ENCODE measurements at places on chromosomes 11 and 22. TPM values are rescaled to one million over a fixed set of nuclear protein-coding genes. Genes with fewer than 3 reads are reported as not detected.

ROM1 gene
- 24.7 TPM for total RNA-seq

MRPL17 gene
- total RNA-seq, result 44.0 TPM

OR6X1 gene
- total RNA-seq, result not detected

DDI1 gene
- total RNA-seq, result not detected

WT1 gene
- 10.1 TPM for total RNA-seq

SPI1 gene
- total RNA-seq, result not detected

APOA4 gene
- total RNA-seq, result not detected

GAL gene
- total RNA-seq, result 0.49 TPM

CCDC188 gene
- 10.1 TPM for total RNA-seq

CDC42BPG gene
- total RNA-seq, result under 0.01 TPM

JHY gene
- 0.54 TPM for total RNA-seq

MMP3 gene
- total RNA-seq, result not detected

PDGFB gene
- 14.4 TPM for total RNA-seq

PKNOX2 gene
- total RNA-seq, result 2.5 TPM

SDF2L1 gene
- 59.3 TPM for total RNA-seq

LRP4 gene
- total RNA-seq, result 1.5 TPM

DBX1 gene
- total RNA-seq, result not detected

TBX1 gene
- total RNA-seq, result not detected

AIFM3 gene
- total RNA-seq, result not detected

BAIAP2L2 gene
- total RNA-seq, result 2.4 TPM

RASD2 gene
- not detected for total RNA-seq

STT3A gene
- total RNA-seq, result 191 TPM

ZC3H12C gene
- total RNA-seq, result 10.5 TPM

SNX15 gene
- 12.8 TPM for total RNA-seq

MYH9 gene
- 403 TPM for total RNA-seq

ADM2 gene
- 10.2 TPM for total RNA-seq

CASP5 gene
- not detected for total RNA-seq

PRODH gene
- not detected for total RNA-seq

OR51E2 gene
- not detected for total RNA-seq

CHST1 gene
- total RNA-seq, result 12.3 TPM

PGM2L1 gene
- total RNA-seq, result 0.72 TPM

LARGE2 gene
- total RNA-seq, result not detected

OR8I2 gene
- total RNA-seq, result not detected

CRYBB3 gene
- not detected for total RNA-seq

ART1 gene
- total RNA-seq, result not detected

GDPD4 gene
- not detected for total RNA-seq

NEFH gene
- total RNA-seq, result 2.3 TPM

LRRC56 gene
- 0.16 TPM for total RNA-seq

SCGB2A2 gene
- not detected for total RNA-seq

BLID gene
- 3.8 TPM for total RNA-seq

UBQLN3 gene
- total RNA-seq, result not detected

PPP6R2 gene
- total RNA-seq, result 51.6 TPM

MMP12 gene
- total RNA-seq, result not detected

MUC5AC gene
- not detected for total RNA-seq

OR8K3 gene
- total RNA-seq, result not detected

MMP13 gene
- not detected for total RNA-seq

OR52N1 gene
- total RNA-seq, result not detected

SHANK3 gene
- 1.4 TPM for total RNA-seq

OR2AG1 gene
- not detected for total RNA-seq

XKR3 gene
- not detected for total RNA-seq

TMEM191C gene
- total RNA-seq, result 0.54 TPM

MRGPRX3 gene
- total RNA-seq, result not detected

ANAPC15 gene
- total RNA-seq, result 15.5 TPM

PTPN5 gene
- total RNA-seq, result not detected

C11orf52 gene
- 0.65 TPM for total RNA-seq

INS gene
- not detected for total RNA-seq

TP53AIP1 gene
- total RNA-seq, result not detected

Data from cardiac atrium fibroblast (primary cell).